ENCODE measurements at places on chromosomes 6 and 20.

GRCh38 chr6:38307740-38308139 is 332.0 kb downstream of the BTBD9 start:
- no peak for DNase-seq

DNA sequence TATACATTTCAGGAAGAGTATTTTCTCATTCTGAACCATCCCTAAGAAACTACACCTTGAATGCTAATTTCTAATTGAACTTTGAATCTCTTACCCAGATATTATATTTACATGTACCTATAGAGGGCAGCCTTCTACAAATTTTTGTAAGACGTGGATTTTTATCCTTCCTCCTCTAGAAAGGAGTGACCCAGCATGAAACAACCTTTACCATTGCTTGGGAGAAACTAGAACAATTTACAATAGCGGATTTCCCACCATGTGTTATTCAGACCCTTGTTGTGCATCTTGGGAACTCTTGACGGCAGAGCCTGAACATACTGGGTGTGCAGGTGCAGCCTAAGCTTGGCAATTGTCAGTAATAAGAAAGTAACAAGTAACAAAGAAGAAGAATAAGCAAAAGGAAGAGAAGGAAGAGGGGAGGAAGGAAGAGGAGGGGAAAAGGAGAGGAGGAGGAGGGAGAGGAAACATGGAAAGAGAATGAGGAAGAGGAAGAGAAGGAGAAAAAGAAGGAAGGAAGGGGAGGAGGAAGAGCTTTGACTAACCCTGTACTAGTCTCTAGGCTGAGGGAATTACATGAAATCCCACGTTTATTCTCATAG is 10.8 kb upstream of the TAAR1 start:
- peak; percentile 21 for DNase-seq

DNA sequence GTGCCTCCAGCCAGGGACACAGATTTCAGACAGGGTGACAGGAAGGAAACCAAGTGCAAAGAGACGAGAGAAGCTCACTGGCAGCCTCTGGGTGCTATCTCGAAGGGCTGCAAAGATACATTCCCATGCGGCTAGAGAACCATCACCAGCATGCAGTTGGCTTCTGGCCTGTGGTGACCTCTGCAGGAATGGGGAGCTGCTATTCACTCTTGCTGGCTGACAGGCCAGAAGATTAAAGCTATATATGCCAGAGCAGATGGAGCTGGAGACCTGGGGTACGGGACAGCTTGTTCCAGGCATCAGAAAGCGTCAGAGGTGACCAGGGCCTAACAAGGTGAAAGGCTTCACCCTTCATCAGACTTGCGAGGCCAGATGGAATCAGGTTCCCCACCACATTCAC is 20.0 kb downstream of the MAP1LC3A start:
- no peak for DNase-seq

DNA sequence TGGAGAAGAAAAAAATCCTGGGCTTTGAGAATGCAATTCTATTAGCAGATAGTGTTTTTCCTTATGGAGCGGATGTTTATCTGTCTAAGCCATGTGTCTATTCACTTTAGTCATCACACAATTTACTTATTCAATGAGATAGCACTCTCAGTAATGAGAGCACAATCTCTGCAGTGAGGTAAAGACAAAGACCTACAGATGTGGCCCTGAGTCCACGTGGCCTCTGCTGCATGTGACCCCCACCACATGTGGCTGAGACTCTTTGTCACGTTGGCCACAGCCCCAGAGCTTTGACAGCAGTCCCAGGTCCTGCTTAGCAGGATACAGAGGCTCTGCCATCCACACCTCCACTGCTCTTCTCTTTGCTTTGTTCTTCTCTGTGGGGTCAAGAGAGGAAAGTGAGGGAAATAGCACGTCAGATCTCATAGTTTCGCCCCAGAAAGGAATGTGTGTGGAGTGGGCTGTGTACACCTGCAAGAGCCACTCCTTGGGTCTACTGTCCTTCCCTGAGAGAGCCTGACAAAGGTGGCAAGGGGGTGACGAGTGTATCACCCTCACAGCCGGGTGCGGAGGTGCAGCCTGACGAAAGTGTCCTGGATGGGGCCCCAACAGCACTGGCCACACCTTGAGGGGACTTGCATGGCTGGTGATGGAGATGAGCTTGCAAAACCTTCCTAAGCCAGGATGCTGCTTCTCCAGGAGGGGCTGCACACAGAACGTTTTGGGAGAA is 40.7 kb downstream of the ZNF831 start:
- DNase-seq, result no peak

DNA sequence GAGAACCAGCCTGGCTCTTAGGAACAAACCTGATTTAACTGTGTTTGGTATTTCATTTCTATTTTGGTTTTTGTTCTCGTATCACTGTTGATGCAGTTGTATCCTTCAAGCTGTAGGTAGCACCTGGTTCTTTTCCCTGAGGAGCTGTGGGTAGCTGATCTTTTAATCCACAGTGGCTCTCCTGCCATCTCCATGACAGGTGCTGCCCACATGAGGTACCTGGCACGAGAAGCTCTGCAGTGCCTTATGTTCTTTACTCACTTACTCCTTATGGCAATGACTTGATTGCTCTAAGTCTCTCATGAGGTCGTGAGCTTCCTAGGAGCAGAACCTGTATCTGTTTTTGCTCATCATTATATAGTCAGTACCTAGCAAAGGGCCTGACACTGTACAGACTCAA is 74.3 kb upstream of the EMILIN3 start:
- no peak for DNase-seq

DNA sequence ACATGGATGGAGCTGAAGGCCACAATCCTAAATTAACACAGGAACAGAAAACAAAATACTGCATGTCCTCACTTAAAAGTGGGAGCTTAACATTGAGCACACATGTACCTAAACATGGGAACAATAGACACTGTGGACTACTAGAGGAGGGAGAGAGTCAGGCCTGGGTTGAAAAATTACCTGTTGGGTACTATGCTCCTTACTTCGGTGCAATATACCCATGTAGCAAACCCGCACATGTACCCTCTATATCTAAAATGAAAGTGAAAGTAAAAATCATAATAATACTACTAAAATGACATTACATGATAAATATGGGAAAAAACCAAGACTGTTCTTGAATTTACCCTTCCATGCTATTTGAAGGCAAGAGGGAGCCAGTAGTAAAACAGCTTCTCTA is 1273.8 kb upstream of the ADGRB3 start:
- DNase-seq, result no peak

DNA sequence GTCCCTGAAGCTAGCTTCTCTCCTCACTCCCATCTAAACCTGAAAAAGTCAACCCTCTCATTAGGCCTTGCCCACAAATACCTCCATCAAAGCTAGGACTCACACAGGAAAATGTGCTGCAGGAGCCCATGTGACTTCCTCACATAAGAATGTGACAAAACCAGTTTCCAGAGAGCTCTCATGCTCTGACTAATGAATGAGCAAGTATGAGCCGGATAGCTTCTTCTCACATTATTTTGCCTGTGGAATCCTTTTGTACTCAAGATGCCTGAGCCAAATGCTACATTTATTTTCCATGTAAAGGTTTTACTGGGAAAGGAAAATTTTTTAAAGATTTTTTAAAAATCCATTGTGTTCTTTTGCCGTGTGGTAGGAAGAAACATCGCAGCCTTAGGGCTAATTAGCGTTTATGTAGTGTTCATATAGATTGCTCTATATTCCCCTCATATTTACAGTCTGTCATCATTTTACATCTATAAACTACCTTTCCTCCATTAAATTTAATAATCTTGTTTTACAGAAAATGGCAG is 68.6 kb upstream of the CCN6 start:
- DNase-seq, result no peak

GRCh38 chr6:146304181-146304580 is 239.5 kb upstream of the RAB32 start:
- DNase-seq, result no peak
